T1000 (cell line): ENCODE measurements at places on chromosomes 4 and X.

- DNase-seq, result no peak
These were observed 162.8 kb downstream of the THOC2 start for GRCh38 chrX:123570011-123570590.

DNA sequence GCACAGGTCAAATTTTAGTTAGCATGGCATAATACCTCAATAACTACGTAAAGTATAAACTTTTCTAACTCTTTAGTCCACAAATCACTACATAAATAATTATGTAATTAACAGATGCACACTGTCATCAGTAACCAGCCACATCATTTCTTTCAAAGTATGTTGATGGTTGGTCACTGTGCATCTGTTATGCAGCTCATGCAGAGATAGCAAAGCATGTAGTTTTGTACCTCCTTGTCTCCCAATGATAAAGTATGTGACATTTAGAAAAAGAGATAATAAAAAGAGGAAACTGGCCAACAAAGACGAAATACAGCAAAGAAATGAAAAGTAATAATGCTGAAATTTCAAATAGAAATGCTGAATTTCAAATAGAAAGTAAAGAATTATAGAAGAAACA is 2.9 kb downstream of the LAMTOR3 start:
- DNase-seq, result no peak

- DNase-seq, result no peak
These were observed 105.1 kb downstream of the ADGRA3 start for GRCh38 chr4:22410645-22411247.

GRCh38 chr4:70158576-70158975 is 4.5 kb downstream of the PRR27 start:
- DNase-seq, result no peak

GRCh38 chr4:184647266-184648053 is 1.8 kb downstream of the CASP3 start:
- DNase-seq, result no peak

DNA sequence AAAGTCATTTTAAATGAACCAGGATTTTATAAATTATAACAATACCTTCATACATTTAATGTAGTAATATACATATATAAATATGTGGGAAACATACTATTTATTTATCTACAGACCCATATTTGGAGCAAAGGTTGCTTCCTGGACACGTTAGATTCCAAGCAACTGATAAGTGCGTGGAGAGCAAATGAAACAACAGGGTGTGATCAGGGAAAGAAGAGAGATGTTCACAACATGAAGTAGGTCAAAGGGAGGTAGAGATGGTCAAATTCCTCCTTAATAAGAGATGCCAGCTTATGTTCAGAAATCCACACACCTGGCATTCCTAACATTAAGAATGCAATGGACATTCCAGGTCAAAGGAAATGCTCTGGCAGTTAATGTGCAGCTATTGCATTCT is 53.1 kb upstream of the HPGD start:
- no peak for DNase-seq

DNA sequence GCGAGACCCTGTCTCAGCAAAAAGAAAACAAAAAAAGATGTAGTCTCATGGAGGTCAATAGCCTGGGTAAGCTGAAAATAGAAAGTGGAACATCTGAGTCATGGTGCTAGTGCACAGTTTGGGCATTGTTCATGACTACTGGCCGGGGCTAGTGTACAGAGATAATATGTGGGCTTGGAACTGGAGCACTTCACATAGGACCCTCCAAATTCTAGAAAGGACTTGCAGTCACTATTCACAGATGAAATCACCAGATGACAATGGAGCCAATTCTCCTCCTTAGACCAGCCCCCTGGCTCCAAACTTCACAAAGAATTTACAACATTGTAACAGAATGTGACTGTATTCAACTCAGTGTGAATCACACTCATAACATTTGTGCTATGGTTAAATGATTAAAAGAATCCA is 367.8 kb upstream of the SLC7A11 start:
- DNase-seq, result no peak

GRCh38 chrX:34886011-34886410 is 56.6 kb upstream of the FAM47B start:
- DNase-seq, result no peak

GRCh38 chr4:75071317-75071716 is 138.4 kb downstream of the PARM1 start:
- no peak for DNase-seq

DNA sequence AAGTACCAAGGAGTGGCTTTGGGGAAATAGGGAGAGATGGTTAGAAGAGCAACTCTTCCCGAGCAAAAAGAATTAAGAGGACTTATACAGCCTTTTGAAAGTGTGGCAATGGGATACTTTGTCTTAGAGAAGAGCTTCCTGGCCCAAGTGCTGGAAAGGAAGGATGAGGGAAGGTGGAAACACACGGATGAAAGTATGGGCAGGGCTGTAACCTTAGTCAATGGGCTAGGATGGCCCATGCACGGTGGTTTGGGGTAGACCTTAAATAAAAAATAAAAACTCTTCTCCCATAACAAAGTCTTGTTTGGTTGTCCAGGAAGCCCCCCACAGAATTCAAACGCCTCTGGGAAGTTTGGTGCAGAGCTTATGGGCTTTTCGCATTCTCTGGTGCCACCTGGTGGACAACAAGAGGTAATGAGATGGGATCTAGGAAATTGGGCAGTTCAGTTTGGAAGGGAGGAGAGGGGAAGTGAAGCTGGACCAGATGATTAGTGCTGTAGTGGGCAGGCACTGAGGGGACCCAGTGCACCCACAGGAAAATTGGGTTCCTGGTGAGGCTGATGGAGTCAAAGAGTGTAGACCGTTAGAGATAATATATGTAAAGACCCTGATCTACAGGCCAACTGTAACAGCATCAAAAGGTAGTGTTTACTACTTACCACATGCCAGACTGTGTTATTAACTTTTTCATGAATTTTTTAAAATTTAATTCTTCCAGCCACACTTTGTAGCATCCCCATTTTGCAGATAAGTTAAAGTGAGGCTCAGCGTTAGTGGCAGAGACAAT is 13.8 kb upstream of the ENOX2 start:
- DNase-seq, result no peak

DNA sequence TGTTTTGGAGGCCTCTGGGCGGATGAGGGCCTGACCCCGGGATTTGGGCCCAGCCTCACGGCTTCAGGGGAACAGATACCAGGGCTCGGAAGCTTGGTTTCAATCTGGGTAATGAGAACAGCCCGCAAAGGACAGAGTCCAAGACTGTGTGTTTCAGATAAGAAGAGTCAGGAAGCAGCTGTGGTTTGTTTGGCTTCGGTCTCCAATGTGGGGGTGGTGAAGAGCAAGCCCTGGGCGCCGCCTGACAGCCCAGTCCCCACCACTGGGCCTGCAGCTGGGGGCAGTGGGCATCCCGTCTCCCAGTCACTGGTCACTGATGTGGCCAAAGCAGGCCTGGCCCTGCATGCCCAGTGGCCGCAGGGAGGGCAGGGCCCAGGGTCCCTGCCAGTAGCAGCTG is 9.1 kb downstream of the WFS1 start:
- no peak for DNase-seq

- DNase-seq, result peak; percentile 60
These were observed 2.2 kb downstream of the ATP8A1 start for GRCh38 chr4:42654631-42655268.

GRCh38 chrX:102708900-102709299 is 3.3 kb upstream of the GPRASP2 start:
- no peak for DNase-seq

- no peak for DNase-seq
These were observed 85.9 kb upstream of the HELT start for GRCh38 chr4:184932343-184932742.

DNA sequence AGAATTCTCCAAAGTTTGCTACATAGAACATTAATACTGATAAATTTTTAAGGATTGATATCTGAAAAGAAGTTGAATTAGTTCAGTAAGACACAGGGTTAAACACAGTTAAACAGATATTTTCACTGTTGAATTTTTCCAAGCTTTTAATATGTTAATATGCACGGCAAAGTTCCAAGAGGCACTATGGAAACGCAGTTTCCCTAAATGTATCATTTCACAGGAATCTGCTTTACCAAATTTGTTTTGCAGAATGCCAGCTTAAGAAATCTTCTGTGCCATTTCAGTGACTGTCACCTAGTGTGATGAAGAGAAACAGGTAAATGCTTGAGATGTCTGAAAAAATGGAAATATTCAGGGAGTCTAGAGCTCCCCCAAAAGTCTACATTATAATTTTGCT is 395.9 kb upstream of the GRIA3 start:
- DNase-seq, result no peak

- no peak for DNase-seq
These were observed 1010.8 kb downstream of the STPG2 start for GRCh38 chr4:97132435-97132834.

DNA sequence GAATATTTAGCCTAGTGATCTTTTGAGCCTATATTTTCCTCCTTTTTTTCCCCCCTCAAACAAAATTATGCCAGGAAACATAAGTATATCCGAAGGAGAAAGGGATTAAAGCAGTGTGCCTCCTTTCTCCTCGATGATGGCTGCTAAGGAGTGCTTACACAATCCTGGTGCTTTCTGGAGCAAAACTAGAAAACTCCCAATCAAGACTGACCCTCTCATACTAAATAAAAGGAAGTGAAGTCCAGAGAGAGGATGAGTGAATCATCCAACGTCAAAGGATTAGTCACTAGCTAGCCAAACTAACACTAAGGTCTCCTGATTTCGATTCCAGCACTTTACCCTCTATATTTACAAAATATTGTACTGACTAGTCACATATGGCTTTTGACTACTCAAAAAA is 146.8 kb downstream of the PPP3CA start:
- DNase-seq, result no peak

DNA sequence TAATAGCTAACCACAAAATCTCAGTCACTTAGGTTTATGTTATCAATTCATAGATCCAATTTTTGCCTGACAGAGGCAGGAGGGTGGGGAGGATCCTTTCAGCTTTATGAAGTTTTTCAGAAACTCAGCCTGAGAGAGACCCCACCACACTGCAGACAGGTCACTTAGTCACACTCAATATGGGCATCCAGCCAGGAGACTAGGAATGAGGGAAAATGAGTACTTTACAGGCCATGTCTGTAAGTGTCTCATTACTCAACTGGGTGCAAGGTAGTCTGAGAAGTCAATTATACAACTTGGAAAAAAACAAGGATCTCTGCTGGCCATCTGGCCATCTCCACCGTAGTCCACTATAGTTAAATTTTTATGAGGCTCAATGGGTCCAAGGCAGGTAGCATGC is 365.9 kb downstream of the INPP4B start:
- DNase-seq, result no peak

GRCh38 chr4:6426571-6427438 is 45.6 kb downstream of the PPP2R2C start:
- DNase-seq, result no peak

DNA sequence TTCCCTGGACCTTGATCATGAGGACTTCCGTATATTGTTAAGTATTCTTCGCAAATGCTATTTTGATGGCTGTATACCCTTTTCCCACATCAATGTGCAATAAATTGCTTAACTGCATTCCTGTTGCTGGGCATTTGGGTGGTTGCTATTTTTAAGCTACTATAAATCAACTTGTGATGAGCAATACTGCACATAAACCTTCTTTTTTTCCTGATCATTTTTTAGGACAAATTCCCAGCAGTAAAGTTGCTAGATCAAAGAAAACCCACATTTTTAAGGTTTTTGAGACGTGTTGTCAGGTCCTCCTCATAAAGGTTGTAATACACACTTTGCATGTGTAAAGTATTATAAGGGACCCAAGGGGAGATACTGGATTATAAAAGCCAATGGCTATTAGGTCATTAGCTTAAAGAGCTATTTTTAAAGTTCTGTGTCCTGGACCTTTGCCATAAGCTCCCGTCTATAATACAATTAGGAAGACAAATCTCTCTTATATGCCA is 35.6 kb downstream of the LIMCH1 start:
- no peak for DNase-seq

- no peak for DNase-seq
These were observed 148.0 kb downstream of the RAPGEF2 start for GRCh38 chr4:159250751-159251325.

- no peak for DNase-seq
These were observed 36.5 kb downstream of the OCRL start for GRCh38 chrX:129576539-129576938.

- no peak for DNase-seq
These were observed 107.9 kb downstream of the LDB2 start for GRCh38 chr4:16790508-16790907.

DNA sequence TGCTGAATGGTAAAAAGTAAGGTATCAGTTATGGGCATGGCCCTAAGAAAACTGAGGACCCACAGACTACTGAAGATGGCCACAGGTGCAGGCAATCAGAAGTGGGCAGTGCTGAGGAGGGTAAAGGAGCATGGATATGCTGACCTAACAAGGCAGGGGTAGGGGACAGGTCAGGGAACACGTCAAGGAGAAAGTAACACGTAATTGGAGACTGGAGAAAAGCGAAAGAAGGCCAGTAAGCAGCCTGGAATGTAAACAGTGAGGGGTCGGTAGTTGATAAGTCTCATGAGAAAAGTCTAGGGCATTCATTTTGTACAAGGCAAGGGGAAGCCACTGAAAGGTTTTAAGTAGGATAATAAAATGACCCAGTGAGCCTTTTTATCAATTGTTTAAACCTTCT is 153.3 kb downstream of the PRDM5 start:
- peak; percentile 53 for DNase-seq

GRCh38 chrX:29478336-29479069 is 736.9 kb upstream of the MAGEB2 start:
- DNase-seq, result no peak

GRCh38 chrX:85851418-85851817 is 195.9 kb downstream of the CHM start:
- DNase-seq, result no peak

DNA sequence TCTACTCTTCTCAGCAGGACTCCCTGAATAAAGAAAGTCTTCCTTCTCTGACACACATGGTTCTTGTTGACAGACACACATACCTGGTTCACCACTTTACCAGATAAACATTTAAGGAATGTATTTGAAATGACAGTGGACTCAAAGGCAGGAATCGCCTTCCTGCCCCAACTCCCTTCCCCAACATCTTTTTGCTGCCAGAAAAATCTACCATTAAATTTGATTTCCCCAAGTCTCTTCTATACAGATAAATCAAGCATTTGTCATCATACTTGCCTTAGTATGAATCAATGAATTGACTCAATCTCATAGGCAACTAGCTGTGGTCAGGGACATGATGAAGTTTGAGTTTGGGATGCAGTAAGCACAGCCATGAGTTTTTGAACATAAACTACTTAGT is 23.3 kb upstream of the ANXA5 start:
- no peak for DNase-seq

DNA sequence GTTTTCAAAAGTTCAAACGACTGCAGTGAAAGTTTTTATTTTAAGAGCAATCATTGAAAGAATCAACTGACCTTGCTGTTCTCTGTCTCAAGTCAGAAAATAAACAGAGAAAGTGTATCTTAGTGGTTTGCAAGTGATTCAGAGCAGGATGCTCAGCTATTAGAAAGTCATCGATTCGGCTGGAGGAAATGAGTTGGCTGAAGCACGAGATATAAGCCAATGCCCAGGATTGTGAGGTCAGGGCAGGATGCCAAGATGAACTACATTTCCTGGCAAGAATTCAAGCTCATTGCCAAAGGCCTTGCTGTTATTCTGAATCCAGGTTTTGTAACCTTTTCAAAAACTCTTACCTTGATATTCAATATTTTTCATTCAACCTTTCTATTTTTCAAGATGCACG is 541.4 kb upstream of the BOD1L1 start:
- peak; percentile 87 for DNase-seq
